Left ventricle myocardium superior (tissue), 1 donor: ENCODE measurements at places on chromosomes 5 and 9. TPM values are rescaled to one million over a fixed set of nuclear protein-coding genes. Genes with fewer than 3 reads are reported as not detected.

Gene ZNF879
- 4.6 TPM for total RNA-seq

Gene PCA3
- total RNA-seq = not detected

Gene DRD1
- total RNA-seq = not detected

Gene HAVCR1
- 0.17 TPM for total RNA-seq

Gene C1QTNF3
- 1.1 TPM for total RNA-seq
